ENCODE measurements at places on chromosomes 1 and 21. TPM values are rescaled to one million over a fixed set of nuclear protein-coding genes. Genes with fewer than 3 reads are reported as not detected.

DNA sequence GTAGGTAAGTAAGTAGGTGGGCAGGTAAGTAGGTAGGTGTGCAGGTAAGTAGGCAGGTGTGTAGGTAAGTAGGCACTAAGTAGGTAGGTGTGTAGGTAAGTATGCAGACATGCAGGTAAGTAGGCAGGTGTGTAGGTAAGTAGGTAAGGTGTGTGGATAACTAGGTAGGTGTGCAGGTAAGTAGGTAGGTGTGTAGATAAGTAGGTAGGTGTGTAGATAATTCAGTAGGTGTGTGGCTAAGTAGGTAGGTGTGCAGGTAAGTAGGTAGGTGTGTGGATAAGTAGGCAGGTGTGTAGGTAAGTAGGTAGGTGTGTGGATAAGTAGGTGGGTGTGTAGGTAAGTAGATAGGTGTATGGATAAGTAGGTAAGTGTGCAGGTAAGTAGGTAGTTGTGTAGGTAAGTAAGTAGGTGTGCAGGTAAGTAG, 53.9 kb upstream of the COG2 start:
- no peak for DNase-seq

DNA sequence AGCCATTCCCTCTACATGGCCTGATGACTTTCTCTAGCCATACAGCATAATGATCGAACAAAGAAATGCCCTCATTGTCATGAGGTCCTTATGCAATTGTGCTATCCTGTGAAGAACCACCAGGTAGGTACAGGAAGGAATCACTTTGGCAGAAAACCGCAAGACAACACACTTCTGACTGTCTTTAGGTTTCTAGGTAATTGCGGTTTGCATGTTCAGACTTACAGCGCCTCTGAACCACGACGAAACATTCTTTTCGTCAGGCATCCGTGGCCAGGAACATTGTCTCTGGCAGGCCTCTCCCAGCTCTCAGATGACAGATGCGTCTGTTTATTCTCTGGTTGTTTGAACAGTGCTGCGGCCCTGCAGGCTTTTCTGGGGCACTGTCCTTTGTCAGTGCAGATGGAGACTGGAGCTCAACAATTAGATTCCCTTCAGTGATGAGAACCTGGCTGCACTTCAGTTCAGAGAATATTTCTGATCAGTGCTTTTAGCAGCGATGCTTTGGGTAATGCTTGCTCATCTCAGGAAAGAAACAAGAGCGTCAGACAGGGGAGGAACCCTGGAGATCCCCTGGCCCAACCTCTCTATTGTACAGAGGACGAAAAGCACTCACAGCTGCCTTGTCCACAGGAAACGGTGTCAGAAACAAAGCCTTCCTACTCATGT, 63.4 kb downstream of the B3GALT5 start:
- no peak for DNase-seq

- DNase-seq, result no peak
Measured at GRCh38 chr1:48676822-48677221, 99.9 kb downstream of the BEND5 start.

DNA sequence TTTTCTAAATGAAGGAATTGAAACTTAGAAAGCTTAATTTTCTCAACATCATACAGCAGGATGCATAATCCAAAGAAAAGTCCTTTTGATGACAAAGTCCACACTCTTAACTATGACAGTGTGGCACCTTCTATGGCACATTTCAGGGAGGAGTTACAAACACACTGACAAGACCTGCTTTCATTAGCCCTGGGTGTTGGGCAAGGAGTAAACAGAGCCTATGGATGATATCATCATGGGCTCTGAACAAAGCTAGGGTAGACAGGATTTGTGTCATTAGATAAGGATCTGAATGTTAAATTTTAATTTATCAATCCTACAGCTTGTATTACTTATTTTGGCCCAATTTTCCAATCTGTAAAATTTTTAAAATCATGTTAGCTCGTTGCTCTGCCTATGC, 62.6 kb upstream of the DENND1B start:
- DNase-seq, result no peak

- no peak for DNase-seq
Measured at GRCh38 chr21:37373539-37373938, 7.0 kb downstream of the DYRK1A start.

DNA sequence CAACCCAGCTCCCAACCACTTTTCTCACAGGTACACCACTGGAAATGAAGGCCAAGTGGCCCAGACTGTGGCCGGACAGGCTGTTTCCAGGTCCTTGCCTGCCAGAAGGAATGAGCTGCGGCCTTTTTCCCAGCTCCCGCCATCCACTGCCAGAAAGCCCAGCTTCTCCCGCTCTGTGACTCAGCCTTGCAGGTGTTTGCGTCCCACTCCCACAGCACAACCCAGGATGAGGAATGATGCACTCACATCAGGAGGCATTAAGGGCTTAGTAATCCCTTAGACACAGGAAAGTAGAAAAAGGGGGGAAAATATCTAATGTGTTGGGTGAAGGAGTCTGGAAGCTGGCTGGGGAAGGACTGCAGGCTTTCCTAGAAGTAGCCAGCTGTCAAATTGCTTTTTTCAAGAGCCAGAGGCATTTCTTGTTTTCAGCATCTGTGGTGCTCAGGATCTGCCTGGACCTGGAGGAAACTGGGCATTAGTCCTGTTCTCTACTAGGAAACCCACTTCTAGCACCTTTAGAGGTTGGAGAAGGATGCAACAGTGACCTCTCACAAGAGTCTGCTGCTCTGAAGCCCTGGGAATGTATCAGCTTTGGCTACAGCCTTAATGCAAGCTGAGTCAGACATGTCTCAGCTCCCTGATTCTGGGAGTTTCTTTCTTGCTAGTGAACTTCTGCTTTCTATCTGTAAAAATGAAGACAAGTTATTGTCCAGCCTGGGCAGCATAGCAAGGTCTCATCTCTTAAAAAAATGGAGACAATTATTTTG, 13.2 kb upstream of the MAP1LC3C start:
- no peak for DNase-seq

GRCh38 chr1:35882586-35882944, 444 bp upstream of the AGO1 start:
- no peak for DNase-seq

- no peak for DNase-seq
Measured at GRCh38 chr1:109024646-109025045, 17.3 kb downstream of the WDR47 start.

GRCh38 chr1:118982266-118982665, 5.9 kb downstream of the TBX15 start:
- DNase-seq, result no peak

DNA sequence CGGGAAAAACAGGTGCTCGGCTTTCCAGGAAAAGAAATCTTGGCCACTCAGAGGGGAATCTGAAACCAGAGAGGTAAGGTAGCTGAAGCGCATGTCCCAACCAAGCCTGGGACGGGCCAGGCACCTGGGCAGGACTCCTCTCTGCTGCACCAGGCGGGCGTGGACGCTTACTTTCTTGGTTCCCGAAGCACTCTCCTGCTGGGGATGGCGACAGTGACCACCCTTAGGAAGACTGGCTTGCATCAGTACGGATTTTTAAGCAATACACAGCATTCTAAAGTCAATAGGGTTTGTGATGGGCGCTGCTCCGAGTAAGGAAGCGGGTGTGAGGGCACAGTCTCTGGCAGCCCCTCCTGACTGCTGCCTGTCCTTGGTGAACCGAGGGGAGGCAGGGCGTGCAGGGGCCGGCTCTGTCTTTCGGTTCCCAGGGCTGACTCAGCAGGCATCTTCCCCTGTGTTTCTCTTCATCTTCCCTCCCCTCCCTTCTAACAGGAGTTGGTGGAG, 74.9 kb upstream of the ANGPTL1 start:
- no peak for DNase-seq

DNA sequence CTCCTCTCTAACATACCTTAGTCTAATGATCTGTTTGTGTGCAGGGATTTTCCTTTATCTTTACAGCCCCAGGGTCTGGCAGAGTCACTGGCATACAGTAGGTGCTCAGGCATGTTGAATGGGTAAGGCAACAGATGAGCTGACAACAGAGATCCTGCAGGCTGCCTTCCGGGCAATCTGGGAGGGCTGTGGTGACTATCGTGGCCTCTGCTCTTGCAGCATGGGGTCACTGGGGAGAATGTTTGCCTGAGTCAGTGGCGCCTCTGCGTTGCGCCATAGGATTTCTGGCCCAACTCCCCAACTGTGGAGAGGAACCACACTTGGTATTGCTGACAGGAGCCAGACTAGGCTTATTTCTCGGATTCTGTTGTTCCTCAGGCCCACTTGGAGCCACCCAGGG, 93.8 kb downstream of the LAMC2 start:
- no peak for DNase-seq

- no peak for DNase-seq
Measured at GRCh38 chr21:42850866-42851391, 28.4 kb downstream of the WDR4 start.

- no peak for DNase-seq
Measured at GRCh38 chr1:161176468-161177111, 717 bp downstream of the B4GALT3 start.

DNA sequence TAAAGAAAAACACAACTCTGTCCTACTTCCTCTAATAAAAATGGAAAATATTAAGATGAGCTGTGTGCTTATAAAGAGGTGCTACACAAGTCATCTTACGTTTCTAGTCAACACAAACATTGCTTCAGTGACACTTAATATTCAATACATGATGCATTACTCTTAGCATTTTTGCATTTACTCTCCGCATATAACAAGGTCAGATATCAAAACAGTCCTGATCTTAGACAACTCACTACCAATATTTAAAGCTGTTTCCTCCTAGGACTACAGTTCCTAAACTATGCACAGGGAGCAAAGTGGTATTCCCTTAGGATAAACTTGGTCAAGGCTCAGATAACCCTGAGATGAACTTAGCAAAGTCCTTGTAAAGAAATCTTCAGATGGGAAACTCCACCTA, 12.3 kb downstream of the RIT1 start:
- no peak for DNase-seq

GRCh38 chr1:14748977-14749376, 150.5 kb downstream of the KAZN start:
- DNase-seq, result no peak

DNA sequence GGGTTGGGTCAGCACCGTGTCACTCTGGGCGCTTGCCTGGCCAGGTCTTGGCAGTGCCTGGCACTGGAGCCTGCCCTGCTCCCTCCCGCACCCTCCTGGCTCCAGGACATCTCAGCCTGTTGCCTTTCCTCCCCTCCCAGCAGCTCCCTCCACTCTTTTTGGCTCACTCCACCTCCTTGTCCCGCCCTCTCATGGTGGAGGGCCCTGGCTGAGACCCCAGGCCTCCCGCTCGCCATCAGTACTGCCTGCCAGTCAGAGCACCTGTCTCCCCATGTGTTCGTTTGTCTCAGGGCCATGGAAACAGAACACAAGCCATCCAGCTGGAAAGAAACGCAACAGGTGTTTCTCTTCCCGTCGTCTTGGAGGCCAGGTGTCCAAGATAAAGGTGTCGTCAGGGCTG, 61.0 kb downstream of the B3GALT5 start:
- no peak for DNase-seq

FNBP1L gene
- 25.1 TPM for total RNA-seq

GPR25 gene
- total RNA-seq, result not detected

GSTM5 gene
- total RNA-seq, result not detected

TEDDM1 gene
- not detected for total RNA-seq

ANKRD65 gene
- 1.9 TPM for total RNA-seq

POLR3GL gene
- 14.9 TPM for total RNA-seq

AADACL3 gene
- not detected for total RNA-seq

All from Panc1 (cell line).